SK-N-SH (cell line): ENCODE measurements at places on chromosomes 16 and 17.
A peak's percentile ranks its signal among the peaks of the same experiment; 100 is the strongest.

GRCh38 chr16:64153718-64154117 lies 968.1 kb downstream of the CDH11 start:
- DNase-seq, result no peak

GRCh38 chr16:69240331-69240730 lies 53.4 kb downstream of the SNTB2 start:
- no peak for DNase-seq

DNA sequence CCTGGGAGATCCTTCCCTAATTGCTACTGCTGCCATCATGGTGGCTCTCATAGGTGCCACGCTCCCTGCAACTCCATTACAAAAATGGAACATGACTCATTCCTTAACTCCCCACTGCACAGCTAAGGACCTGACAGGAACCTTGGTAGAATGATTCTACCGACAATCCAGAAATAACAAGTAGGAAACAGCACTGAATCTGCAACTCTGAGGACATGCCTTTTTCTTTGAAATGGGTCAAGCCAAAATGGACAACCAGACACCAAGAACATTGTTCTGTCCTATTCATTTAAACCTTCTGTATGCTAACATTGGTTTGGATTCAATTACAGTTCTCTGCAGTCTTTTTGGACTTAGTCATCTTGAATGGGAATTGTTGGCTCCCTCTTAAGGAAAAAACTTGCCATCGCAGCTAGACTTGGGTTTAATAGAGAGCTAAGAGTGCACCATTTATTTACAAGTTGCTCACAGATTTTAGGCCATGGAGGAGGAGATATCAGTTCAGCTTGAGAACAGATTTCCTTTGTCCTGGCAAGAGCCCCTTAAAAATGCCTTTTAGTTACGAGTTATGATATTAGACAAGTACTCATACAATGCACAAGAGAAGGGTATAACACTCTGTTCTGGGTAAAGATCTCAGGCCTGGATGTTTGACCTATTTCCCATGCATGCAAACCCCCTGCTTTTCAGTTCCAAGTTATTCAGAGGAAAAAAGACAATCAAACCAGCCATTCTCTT lies 20.9 kb upstream of the NSRP1 start:
- DNase-seq, result peak; percentile 18

GRCh38 chr17:17508019-17508535 lies 11.9 kb upstream of the RASD1 start:
- DNase-seq, result no peak

DNA sequence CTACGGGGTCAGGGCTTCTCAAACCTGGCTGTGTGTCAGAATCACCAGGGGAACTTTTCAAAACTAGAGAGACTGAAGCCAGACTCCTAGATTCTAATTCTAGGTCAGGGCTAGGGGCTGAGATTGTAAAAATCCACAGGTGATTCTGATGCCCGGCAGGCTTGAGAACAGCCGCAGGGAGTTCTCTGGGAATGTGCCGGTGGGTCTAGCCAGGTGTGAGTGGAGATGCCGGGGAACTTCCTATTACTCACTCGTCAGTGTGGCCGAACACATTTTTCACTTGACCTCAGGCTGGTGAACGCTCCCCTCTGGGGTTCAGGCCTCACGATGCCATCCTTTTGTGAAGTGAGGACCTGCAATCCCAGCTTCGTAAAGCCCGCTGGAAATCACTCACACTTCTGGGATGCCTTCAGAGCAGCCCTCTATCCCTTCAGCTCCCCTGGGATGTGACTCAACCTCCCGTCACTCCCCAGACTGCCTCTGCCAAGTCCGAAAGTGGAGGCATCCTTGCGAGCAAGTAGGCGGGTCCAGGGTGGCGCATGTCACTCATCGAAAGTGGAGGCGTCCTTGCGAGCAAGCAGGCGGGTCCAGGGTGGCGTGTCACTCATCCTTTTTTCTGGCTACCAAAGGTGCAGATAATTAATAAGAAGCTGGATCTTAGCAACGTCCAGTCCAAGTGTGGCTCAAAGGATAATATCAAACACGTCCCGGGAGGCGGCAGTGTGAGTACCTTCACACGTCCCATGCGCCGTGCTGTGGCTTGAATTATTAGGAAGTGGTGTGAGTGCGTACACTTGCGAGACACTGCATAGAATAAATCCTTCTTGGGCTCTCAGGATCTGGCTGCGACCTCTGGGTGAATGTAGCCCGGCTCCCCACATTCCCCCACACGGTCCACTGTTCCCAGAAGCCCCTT lies 10.9 kb downstream of the STH start:
- no peak for DNase-seq

DNA sequence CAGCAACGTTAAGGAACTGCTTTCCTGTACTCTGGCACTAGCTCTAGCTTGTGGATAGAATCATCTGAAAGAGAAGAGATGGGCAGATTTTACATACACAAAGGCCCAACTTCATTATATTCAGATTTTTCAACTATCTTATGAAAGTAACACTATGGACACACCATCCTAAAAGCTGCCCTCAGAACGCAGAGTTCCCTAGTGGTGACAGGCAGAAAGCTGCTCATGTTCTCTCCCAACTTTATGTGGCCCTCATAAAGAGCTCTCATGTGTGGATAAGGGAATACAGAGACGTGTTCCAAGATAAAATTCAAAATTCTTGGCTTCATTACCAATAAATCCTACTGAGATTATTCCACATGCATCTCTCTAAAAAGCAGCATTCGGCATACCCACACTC lies 1.5 kb downstream of the CFAP20 start:
- DNase-seq, result no peak

GRCh38 chr17:32016231-32016630 lies 9.0 kb downstream of the LRRC37B start:
- DNase-seq, result no peak

- no peak for DNase-seq
These were observed 71.3 kb downstream of the SOX9 start for GRCh38 chr17:72191921-72192799.

DNA sequence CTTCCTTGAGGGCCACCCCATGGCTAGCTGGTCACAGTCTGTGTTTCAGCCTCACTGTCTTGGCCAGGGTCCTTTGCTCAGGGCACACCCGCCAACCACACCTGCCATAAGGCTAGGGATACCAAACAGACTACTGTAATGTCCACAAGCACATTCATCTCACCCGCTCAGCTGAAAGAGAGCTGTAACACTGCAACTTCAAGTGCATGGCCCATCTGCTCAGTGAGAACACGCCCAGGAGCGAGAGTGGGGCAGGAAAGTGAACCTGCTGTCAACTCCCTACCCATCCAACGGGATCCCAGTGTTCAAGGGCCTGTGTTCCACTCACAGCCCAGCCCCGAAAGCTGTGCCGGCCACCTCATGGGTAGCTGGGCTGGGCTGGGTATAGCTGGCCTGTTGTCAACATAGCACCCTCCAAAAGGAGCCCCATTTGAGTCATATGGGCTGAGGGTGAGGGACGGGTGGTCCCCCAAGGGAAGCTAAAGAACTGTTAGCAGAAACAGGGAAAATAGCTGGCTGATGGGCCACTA lies 55.7 kb downstream of the SCNN1B start:
- no peak for DNase-seq

GRCh38 chr16:75256059-75256571 lies 4.7 kb upstream of the BCAR1 start:
- DNase-seq, result no peak

DNA sequence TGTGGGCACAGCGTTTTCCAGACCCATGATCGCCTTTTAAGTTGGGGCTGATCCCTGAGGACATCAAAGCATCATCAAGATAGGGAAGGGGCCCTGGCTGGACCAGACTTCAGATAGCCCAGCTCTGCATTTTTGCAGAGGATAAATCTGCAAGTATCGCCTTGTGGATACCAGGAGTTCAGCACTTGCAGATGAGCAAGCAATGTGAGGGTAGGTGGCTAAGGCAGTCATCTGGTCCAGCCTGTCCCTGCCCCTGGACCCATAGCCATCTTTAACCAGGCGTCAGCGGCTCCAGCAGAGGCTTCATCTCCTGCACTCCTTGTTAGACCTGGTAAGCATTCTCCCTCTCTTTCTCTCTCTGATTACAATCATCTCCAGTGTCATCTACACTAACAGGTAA lies 9.0 kb upstream of the MRPS23 start:
- DNase-seq, result no peak

- no peak for DNase-seq
These were observed 218.4 kb downstream of the IRX3 start for GRCh38 chr16:54068212-54068611.

- peak; percentile 59 for DNase-seq
These were observed 23.2 kb downstream of the DYNC1LI2 start for GRCh38 chr16:66728117-66728787.

GRCh38 chr16:87582216-87582965 lies 19.9 kb upstream of the JPH3 start:
- DNase-seq, result peak; percentile 48

DNA sequence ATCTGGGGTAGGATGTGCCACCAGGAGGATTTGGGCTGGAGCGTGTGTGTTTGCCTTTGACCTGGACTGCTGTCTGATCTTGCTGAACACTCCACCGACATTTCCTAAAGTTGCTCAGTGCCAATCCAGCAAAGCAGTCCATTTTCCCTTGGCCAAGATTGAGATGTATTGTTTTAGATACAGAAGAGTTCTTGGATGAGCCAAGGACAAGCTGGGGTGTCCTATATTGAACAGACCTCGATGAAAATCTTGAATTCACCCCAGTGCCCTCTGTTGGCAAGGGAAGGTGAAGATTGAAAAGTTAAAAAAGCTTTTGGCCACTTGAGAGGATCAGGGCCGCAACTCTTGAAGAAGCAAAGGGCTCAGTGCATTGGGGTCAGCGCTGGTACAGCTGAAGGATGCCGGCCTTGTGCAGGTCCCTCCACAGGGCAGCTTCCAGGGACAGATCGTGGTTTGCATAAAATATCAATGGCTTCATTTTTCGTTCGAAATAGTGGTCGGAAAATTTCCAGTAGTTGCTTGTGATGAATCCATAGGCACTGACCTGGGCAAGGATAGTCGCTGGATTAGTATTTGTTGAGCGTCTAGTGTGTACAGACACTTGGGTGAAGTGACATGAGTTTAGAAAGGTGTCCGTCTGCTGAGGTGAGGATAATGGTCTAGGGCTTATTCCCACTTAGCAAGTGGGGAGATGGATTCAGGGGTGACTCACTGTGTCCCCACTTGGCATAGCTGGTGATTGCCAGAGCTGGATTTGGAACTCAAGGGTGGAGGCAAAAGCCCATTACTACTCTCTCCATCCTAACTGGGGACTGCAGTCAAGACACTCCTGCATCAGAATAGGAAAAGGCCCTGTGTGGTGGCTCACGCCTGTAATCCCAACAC lies 19.7 kb downstream of the ST6GALNAC2 start:
- DNase-seq, result no peak

- DNase-seq, result no peak
These were observed 25.7 kb downstream of the CALB2 start for GRCh38 chr16:71384073-71384724.

GRCh38 chr16:75758215-75758614 lies 31.9 kb upstream of the CPHXL start:
- DNase-seq, result no peak

DNA sequence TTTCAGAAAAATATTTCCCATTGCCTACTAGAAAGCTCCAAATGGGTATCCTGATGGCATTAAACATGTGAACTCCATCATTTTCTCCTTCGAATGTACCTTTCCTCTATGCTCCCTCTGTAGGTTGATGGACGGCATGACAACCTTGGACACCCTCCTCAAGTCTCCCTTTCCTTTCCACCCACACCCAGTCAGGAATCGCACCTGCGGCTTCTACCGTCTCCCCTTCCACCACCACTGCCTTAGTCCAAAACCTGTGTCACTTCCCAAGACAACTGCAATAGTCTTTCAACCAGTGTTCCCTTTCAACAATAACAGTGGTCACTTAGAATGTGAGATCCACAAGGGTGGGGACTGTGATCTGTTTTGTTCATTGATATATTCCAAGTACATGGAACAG lies 233.1 kb upstream of the AXIN2 start:
- DNase-seq, result peak; percentile 43

GRCh38 chr17:62998665-62999393 lies 32.8 kb downstream of the TANC2 start:
- DNase-seq, result no peak

- peak; percentile 93 for DNase-seq
These were observed 569 bp downstream of the FLII start for GRCh38 chr17:18257982-18258355.

- DNase-seq, result peak; percentile 79
These were observed 219.2 kb downstream of the C16orf78 start for GRCh38 chr16:49592546-49593423.

DNA sequence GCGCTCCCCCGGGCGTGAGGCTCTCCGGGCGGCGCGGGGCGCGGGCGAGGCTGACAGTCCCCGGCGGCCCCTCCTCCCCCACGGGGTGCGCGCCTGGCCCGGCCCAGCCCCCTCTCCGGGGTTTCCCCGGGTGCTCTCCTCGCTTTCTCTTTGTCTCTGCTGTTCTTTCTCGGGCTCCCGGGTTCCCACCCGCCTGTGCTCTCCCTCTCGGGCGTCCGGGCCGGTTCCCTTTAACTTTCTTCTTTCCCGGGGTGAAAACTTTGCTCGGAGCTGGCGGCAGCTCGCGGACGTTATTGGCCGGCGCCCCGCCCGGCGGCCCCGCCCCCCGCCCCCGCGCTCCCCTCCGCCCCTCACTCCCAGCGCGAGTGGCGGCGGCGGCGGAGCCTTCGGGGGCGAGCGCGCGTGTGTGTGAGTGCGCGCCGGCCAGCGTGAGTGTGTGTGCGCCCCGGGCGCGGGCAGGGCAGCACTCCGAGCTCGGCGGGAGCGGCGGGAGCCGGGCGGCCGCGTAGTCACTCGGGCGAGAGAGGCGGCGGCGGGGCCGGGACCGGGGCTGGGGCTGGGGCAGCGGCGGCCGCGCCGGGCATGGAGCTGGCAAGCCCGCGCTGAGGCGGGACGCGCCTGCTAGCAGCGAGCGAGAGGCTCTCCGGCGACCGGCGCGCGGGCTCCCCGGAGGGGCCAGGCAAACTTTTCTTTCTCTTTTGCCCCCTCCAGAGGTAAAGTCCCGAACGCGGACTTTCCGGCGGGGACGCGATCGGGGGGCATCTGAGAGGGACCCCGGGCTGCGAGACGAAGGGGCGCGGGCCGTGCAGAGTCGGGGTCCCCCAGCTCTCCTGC lies at the start of gene NTN1:
Gene NTN1 (plus strand): TSS at position 353 of the 834 bp plus-strand sequence. CDS start 864 bp downstream, outside the sequence.
- peak; percentile 65 for DNase-seq

- DNase-seq, result no peak
These were observed 305.2 kb downstream of the SEC14L1 start for GRCh38 chr17:77445760-77446532.

DNA sequence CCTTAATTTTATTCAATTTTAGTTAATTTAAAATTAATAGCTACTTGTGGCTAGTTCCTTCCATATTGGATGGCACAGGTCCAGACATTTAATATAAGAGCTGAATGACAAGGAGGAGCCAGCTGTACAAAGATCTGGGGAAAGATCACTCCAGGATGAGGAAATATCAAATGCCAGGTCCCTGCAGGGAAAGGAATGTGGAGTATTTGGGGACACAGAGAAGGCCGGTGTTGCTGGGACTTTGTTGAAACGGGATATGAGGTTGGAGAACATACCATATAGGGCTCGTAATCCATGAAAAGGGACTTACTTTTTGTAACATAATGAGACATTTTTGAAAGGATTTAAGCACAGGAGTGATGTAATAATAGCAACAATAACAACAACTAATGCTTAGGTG lies 426.8 kb downstream of the HS3ST4 start:
- DNase-seq, result no peak
